HepG2 (cell line): ENCODE measurements at places on chromosomes 3 and 15.

GRCh38 chr3:54874816-54875556 is 52.9 kb downstream of the LRTM1 start:
- DNase-seq: no peak

GRCh38 chr3:101964861-101965260 is 115.5 kb downstream of the NFKBIZ start:
- no peak for DNase-seq

DNA sequence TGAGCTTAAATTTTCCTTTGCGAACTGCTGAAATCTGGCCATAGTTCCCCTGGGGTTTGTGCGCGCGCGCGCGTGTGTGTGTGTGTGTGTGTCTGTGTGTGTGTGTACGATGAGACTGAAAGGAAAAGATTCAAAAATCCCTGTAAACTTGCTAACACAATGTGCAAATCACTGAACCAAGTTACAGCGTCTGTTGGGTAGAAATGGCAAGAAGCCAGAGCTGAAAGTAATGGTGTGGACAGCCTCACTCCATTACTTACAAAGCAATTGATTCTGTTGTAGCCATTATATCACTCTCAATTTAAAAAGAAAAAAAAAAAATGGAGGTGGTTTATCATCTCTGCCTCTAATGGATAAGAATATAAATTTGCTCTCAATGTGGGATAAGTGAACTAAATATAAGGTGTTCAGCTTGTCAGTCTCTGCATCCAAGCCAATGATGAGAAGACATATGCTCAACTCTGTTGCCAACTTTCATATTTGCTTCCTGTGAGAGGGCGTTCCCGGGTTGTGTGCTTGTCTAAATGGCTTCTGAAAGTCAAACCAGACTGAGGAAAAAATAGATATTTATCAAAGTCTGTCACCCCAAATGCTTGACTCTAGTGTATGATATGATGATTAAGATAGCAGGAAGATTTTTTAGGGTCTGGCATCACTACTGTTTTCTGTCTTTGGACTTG is 422.2 kb downstream of the ZNF385D start:
- DNase-seq: no peak

DNA sequence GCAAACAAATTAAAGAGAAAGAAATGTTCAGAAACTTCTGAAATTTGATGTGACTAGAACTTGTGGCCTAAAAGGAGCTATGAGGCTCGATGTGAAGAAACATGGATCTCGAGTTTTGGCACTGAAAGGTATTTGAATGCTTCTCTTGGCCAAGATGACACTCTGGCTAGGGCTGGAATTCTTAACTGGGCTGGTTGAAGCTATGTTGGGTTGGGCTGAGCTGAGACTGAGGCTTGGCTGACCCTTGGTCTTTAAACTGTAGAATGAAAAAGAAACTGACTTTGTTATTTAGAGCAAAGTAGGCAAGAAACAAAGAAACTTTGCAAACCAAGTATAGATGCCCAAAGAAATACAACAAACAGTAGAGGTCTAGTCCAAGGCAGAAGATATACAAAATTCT is 28.1 kb upstream of the CLDN16 start:
- DNase-seq: no peak

GRCh38 chr3:62365391-62366125 is 7.8 kb downstream of the FEZF2 start:
- no peak for DNase-seq

GRCh38 chr15:26449291-26449690 is 323.6 kb downstream of the GABRB3 start:
- no peak for DNase-seq

DNA sequence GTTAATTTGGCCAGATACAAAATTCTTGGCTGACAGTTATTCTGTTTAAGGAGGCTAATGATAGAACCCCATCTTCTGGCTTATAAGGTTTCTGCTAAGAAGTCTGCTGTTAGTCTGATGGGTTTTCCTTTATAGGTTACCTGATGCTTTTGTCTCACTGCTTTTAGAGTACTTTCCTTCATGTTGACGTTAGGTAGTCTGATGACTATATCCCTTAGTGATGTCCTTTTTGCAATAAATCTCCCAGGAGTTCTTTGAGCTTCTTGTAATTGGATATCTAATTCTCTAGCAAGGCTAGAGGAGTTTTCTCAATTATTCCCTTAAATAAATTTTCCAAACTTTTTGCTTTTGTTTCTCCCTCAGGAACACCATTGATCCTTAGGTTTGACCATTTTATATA is 114.1 kb upstream of the CDIN1 start:
- DNase-seq: no peak
